ENCODE measurements at places on chromosomes 12 and 14.

DNA sequence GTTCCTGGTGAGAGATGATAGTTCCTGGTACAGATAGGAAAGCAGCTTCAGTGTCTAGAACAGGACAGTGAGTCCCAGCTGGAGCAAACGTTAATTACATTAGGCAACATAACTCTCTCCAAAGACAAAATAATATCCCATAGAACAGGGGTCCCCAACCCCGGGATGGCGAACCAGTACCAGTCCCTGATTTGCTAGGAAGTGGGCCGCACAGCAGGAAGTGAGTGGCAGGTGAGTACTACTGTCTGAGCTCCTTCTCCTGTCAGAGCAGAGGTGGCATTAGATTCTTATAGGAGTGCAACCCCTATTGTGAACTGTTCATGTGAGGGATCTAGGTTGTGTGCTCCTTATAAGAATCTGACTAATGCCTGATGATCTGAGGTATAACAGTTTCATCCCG lies 204.1 kb downstream of the NELL2 start:
- no peak for DNase-seq

DNA sequence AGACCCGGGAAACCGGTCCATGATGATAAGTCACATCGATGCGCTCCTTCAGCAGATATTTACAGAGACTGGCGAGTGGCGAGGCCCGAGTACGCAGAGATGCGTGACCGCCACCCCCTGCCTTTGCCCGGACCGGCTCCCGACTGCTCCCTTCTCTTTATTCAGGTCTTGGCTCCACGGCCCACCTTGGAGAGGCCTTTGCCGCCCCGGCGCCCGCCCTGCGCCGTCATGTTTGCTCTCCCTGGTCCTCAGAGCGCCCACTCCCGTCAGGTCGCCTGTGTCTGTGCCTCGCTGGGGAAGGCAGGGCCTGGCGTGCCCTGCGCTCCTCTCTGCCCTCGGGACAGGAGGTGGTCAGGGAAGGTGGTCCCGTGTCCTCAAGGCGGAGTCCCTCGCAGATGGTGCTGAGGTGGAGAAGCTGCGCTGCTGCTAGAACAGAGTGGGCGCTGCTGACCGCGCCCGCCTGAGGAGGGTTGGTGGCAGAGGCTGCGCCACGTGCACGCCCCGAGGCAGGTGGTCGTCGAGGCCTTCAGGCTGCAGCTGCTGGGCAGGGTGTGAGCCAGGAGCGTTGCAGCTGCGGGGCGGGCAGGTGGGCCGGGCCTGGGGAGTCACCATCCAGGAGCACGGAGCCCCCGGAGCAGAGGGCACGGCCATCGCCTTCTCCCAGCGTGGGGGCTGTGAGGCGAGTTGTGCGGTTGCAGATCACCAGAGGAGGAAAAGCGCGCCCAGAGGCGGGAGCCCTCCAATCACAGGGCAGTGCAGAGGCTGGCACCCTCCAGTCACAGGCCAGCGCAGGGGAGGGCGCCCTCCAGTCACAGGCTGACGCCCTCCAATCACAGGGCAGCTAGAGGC lies 27.2 kb downstream of the DDX51 start:
- DNase-seq = no peak

DNA sequence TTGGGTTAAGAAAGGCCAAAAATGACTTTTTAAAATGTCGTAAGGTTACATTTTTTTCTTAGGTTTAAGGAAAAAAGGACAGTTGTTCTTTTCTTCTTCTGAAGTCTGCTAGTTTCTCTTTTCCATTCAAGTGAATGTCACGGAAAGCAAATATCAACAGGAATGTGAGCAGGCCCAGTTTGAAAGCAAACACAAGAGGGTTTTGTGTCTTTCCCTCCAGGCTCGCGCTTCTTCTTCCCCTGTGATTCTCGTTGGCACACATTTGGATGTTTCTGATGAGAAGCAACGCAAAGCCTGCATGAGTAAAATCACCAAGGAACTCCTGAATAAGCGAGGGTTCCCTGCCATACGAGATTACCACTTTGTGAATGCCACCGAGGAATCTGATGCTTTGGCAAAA lies 85.4 kb downstream of the LRRK2 start:
- DNase-seq = no peak

DNA sequence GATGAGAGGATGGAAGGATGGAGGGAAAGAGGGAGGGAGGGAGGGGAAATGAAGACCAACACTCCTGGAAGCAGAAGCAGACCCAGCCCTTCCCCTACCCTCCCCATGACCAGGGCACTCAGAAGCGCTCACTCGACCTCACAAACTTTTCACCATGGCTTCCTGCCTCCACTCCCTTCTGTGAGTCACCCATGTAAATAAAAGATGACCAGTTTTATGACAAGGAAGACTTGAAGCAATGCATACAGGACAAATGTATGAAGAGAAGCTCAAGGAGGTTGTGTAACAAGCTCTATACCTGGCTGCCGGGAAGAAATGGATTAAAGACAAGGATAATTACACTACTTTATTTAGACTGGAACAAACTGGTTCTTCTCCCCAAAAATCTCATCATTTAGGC lies 63.8 kb downstream of the CDC42BPB start:
- DNase-seq = no peak

DNA sequence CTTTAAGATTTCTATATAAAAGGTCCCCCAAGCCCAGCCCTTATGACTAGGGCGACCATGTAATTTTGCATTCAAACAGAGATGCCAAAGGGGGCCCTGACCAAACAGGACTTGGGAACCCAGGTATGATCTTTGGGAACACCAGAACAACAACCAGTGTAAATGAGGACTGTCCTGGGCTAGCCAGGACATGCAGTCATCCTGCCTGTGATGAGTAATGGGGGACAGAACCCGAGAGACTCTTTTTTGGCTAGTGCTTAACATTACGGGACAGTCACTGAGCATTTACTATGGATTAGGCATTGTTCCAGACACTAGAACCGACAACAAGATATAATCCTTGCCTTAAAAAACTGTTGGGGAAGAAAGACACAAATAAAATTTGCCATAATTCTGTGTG lies 337.3 kb downstream of the CACNA1C start:
- DNase-seq = no peak

- no peak for DNase-seq
Observed at GRCh38 chr14:63854330-63854729, 1.5 kb downstream of the SYNE2 start.

- DNase-seq = no peak
Observed at GRCh38 chr12:3421191-3421978, 69.6 kb upstream of the PRMT8 start.

GRCh38 chr14:55446833-55447232 lies 6.4 kb upstream of the TBPL2 start:
- no peak for DNase-seq

DNA sequence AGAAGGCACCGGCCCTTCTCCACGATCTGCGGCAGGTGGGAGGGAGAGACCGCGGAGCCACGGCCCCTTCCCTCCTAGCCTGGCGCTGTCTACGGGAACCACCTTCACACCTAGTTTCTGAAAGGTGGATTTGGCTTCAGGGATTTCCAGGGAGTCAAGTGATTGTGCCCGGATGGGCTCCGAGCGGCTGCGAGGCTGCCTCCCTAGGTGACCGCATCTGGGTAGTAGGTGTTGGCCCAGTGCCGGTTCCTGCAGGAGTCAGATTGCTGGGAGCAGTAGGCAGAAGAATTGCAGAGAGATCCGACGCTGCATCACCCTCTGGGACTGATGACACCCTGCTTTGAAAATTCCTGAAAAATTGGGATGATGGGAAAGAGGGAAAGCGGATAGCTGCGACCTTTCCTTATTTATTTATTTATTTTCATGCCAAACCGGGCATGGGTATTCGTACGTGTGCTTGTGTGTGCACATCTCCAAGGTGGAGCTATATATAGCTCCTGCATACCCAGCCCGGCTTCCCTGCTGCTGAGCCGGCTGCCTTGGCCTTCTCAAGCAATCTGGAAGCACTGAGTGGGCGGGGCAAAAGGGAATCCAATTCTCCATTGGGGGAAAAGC lies 1.1 kb downstream of the CNTN1 start:
- DNase-seq = no peak

DNA sequence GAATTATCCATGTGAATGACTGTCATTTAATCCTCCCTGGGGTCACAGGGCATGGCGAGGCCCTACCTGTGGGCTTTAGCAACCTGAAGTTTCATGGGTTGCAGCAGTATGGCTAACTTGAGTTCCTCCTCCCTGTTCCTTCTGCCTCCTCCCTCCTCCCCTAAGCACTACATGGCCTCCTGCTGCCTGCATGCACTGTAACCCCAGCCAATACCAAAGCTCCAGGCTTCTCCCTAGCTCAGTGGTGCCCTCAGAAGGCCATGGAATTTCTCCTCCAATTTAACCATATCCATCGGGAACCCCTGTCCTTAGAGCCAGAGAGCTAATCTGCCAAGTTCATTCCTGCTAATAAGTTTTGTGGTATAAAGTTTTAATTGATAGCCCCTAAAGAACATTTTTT lies 95.1 kb downstream of the NT5DC3 start:
- no peak for DNase-seq

- no peak for DNase-seq
Observed at GRCh38 chr12:57693317-57693658, 644 bp upstream of the OS9 start.

GRCh38 chr12:113222730-113223531 lies 1.7 kb downstream of the TPCN1 start:
- peak; percentile 17 for DNase-seq

DNA sequence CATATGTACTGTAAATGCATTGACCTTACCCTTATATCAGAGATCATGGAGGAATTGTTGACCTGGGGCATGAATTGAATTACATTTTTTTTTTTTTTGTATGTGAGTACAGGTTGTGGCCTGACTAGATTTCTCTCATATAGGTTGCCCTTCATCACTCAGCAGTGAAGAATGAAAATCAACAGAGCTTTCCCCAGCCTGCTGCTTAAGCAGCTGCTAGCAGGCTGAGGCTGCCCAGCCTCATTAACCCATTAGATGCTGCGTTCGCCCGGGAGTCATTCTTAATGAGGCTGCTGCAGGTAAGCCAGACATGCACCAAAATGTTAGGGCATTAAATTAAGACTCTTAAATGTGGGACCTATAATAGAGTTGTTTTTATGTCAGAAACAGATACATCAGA lies 236.0 kb downstream of the ETNK1 start:
- DNase-seq = no peak

- no peak for DNase-seq
Observed at GRCh38 chr14:99502989-99503421, 21.8 kb downstream of the CCNK start.

DNA sequence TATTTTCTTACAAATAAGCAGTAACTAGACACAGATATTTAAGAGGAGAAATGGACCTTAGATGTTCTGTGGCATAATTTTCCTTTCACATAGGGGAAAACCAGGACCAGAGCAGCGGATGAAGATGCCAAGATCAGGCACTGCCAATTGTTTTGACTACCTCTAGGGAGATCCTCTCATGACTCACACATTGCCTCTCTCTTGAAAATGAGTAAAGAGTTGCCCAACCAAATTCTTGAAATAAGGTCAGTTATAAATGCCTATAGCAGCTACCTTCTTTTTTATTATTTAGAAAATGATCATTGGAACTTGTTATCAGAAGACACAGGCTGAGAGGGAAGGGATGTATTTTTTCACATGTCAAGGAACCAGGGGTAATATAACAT lies 263.4 kb upstream of the PLEKHG7 start:
- DNase-seq = no peak

DNA sequence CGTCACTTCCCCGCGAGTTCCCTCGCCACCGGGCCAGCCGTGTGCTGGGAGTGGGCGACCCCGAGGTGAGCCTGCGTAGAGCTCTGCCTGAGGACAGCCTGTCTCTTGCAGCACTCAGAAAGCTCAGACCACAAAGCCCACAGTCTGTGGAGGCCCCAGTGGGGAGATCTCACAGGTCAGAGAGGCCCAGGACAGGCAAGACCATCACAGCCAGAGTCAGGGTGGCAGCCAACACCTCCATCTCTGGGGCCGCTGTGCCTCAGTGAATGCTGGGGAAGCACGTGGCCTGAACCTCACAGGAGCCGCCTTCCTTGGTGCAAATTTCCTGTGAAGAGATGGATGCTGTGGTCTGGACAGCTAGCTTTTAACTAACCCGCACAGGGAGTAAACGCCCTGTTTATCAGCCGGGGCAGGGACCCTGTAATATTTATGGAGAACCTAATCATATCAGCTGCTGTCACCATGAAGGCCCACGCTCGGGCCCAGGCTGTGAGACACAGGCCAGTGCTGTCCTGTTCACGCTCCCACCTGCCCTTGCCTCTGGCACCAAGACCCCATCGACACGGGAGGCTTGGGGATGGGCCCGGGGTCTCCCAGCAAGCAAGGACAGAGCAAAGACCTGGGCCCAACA lies 56.9 kb downstream of the CDC42BPB start:
- no peak for DNase-seq

GRCh38 chr14:95250140-95250769 lies 69.5 kb downstream of the CLMN start:
- no peak for DNase-seq

DNA sequence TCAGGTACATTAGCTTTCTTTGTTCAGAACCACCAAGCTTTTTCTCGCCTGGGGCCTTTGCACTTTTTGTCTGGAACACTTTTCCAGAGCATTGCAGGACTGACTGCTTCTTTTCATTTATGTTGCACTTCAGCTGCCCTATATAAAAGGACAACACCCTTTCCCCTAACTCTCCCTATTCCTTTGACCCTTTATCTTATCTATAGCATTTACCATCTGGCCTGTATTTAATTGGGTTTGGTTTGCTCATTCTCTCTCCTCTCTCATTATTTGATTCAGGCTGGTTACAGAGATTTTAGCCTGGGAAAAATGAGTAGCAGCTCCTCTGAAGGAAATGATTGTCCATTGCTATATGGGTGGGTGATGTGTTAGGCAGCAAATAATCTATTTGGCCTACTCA lies 165.4 kb downstream of the KICS2 start:
- DNase-seq = no peak

DNA sequence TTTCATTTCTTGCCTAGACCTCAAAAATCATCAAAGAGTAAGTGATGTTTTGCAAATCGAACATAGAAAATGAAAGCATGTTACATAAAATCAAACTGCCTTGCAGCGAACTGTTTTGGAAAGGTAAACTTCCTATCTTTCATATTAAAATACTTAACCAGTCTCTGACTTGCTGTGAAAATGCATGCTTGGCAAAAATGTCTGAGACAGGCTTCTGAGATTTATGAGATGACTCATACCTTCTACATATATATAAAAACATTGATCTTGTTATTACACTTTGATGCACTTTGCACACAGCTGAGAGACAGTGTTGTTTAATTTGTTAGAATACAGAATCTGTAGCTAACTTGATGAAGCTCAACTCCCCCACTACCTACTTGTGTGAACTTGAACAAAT lies 179.1 kb downstream of the KITLG start:
- no peak for DNase-seq

All from CD4-positive, alpha-beta T cell treated with Interleukin-21 for 1 hour (primary cell).